CD4-positive, alpha-beta memory T cell (primary cell): ENCODE measurements at places on chromosomes 11 and 22. TPM values are rescaled to one million over a fixed set of nuclear protein-coding genes. Genes with fewer than 3 reads are reported as not detected.

DNA sequence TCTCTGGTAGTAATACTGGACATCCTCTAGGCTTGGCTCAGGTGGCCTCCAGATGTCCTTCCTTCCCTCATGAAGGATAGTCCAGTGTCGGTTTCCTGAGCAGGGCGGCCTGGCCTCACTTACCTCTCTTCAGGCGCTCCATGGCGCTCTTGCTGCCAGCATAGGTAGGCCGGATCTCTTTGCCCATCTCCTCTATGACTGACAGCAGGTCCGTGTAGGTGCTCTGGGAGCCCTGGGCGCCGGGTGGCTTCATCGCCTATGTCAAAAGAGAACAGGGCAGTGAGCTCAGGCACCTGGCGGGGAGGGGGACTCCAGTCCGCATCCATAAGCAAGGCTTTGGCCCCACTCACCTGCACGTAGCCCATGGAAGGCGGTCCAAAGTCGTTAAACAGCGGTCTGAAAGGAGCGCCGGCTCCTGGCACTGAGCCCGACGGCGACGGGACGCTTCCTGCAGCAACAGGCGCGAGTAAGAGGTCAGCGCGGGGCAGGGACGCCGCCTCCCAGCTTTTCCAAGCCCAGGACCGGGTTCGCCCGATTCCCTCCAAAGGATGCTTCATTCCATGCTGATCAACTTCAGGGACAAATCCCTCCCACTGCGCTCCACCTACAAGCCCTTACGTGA, 609 bp downstream of the CDK2AP2 start:
- no peaks in the 10 kb centered on the region for H3K27me3 ChIP-seq
- peak overlapping the region; percentile 79 for H3K4me3 ChIP-seq
- peaks cover 11% of the 10 kb centered on the region for H3K36me3 ChIP-seq
- H3K4me1 ChIP-seq, result peaks cover 48% of the 10 kb centered on the region

DNA sequence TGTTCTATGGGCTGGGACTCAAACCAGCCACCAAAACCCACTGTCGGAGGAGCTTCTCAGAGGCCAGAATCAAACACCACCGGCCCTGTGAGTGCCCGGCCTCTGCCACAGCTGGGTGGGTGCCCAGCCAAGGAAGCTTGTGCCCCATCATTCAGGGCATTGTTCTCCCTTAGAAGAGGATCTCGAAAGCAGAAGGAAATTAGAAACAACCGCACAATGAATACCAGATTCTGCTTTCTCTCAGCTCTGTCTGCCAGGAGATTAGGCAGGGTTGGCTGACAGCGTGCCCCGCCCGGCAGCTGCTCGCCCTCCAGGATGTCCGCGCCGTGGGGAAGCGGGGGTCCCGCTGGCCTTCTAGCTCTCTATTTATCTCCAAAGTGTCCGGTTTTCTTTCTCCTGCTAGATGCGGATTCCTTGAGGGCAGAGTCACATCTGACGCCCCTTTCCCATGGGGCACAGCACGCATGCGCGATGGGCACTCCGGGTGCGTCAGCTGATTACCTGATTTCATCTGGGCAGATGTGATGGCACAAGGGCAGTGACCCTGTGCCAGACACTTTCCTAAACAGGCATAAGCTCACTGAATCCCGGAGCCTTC, 25.5 kb downstream of the SCGB1A1 start:
- no peaks in the 10 kb centered on the region for H3K36me3 ChIP-seq
- H3K4me3 ChIP-seq, result no peak overlapping the region
- no peak for DNase-seq
- no peak overlapping the region for H3K27ac ChIP-seq

GRCh38 chr11:12800871-12801270, 126.7 kb downstream of the TEAD1 start:
- no peaks in the 10 kb centered on the region for H3K36me3 ChIP-seq
- DNase-seq, result no peak
- H3K4me1 ChIP-seq, result no peaks in the 10 kb centered on the region
- H3K27me3 ChIP-seq, result peaks cover 7% of the 10 kb centered on the region
- H3K27ac ChIP-seq, result no peak overlapping the region

FGF4 gene
- not detected for total RNA-seq

DCHS1 gene
- total RNA-seq, result 6.7 TPM

DNA sequence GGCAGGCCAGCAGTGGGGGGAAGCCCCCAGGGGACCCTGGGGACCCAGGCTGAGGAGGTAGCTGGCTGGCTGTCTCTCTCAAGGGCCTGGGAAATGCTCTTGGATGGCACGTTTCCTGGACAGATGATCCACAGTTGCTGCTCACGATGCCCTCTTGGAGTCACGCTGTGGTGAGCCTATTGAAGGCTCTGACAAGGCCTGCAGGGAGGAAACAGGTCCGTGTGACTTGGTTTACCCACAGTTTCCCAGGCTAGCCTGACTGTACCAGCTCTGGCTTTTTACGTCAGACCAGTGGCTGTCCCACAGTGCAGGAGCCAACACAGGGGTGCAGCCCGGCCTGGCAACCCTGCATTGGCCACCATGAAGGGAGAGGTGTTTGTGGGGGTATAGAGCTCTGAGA, 29.2 kb upstream of the PPARA start:
- no peak overlapping the region for H3K27ac ChIP-seq
- no peak overlapping the region for H3K4me3 ChIP-seq
- DNase-seq, result no peak
- H3K27me3 ChIP-seq, result no peaks in the 10 kb centered on the region
- H3K4me1 ChIP-seq, result peaks cover 4% of the 10 kb centered on the region

GRCh38 chr11:68379206-68379605, 66.8 kb downstream of the LRP5 start:
- no peak overlapping the region for H3K4me3 ChIP-seq
- no peaks in the 10 kb centered on the region for H3K4me1 ChIP-seq
- no peaks in the 10 kb centered on the region for H3K27me3 ChIP-seq
- no peak for DNase-seq
- no peak overlapping the region for H3K27ac ChIP-seq

GRCh38 chr11:8839957-8840945, 70.7 kb upstream of the AKIP1 start:
- no peaks in the 10 kb centered on the region for H3K4me1 ChIP-seq
- no peak overlapping the region for H3K27ac ChIP-seq
- no peaks in the 10 kb centered on the region for H3K27me3 ChIP-seq
- H3K4me3 ChIP-seq, result no peak overlapping the region

GRCh38 chr11:20824773-20825172, 155.4 kb downstream of the NELL1 start:
- H3K27ac ChIP-seq, result no peak overlapping the region
- H3K36me3 ChIP-seq, result no peaks in the 10 kb centered on the region
- DNase-seq, result no peak
- H3K4me3 ChIP-seq, result no peak overlapping the region

GRCh38 chr22:25564979-25565677, 653 bp downstream of the GRK3 start:
- no peaks in the 10 kb centered on the region for H3K36me3 ChIP-seq
- H3K27me3 ChIP-seq, result no peaks in the 10 kb centered on the region
- DNase-seq, result no peak

- DNase-seq, result no peak
- H3K27me3 ChIP-seq, result no peaks in the 10 kb centered on the region
- no peaks in the 10 kb centered on the region for H3K4me1 ChIP-seq
- no peak overlapping the region for H3K4me3 ChIP-seq
Measured at GRCh38 chr22:24367841-24368240, 59.6 kb upstream of the ADORA2A start.

RHOG gene
- total RNA-seq, result 99.4 TPM

GRCh38 chr11:65606876-65607613, 7.0 kb downstream of the MAP3K11 start:
- no peak overlapping the region for H3K27ac ChIP-seq
- no peak for DNase-seq
- H3K27me3 ChIP-seq, result no peaks in the 10 kb centered on the region
- peaks cover 26% of the 10 kb centered on the region for H3K4me1 ChIP-seq
- no peak overlapping the region for H3K4me3 ChIP-seq

GRCh38 chr11:6129635-6130034, 22.2 kb downstream of the OR56B4 start:
- no peak overlapping the region for H3K27ac ChIP-seq
- no peaks in the 10 kb centered on the region for H3K36me3 ChIP-seq
- no peaks in the 10 kb centered on the region for H3K4me1 ChIP-seq
- no peak overlapping the region for H3K4me3 ChIP-seq
- no peaks in the 10 kb centered on the region for H3K27me3 ChIP-seq
- no peak for DNase-seq

DNA sequence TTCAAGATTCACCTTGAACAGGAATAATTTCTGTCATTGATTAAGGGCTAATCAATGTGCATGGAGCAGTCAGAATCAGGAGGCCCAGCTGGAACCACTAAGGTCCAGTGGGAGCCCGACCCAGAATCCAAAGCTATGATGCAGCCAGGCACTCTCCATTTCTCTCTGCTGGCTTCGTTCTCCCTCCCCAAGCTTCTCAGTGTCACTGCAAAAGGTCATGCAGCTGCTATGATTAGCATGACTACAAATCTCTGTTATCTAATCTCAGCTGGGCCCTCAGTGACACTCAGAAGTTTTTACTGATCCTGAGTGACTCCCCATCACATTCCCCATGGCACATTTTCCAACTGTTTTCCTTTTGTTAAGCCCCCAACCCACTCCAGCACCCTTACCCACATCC, 31.1 kb upstream of the PRSS23 start:
- no peak for DNase-seq
- H3K27ac ChIP-seq, result no peak overlapping the region
- H3K4me3 ChIP-seq, result no peak overlapping the region
- no peaks in the 10 kb centered on the region for H3K27me3 ChIP-seq
- H3K4me1 ChIP-seq, result no peaks in the 10 kb centered on the region

ZP1 gene
- total RNA-seq, result 0.33 TPM

NNMT gene
- not detected for total RNA-seq

- no peaks in the 10 kb centered on the region for H3K27me3 ChIP-seq
- no peak overlapping the region for H3K4me3 ChIP-seq
- H3K27ac ChIP-seq, result no peak overlapping the region
- H3K4me1 ChIP-seq, result no peaks in the 10 kb centered on the region
- no peak for DNase-seq
Measured at GRCh38 chr11:110828086-110828485, 115.8 kb upstream of the ARHGAP20 start.

RASD2 gene
- not detected for total RNA-seq

TRIM29 gene
- not detected for total RNA-seq

GRCh38 chr11:102799681-102800340, 1.9 kb upstream of the MMP1 start:
- H3K27me3 ChIP-seq, result no peaks in the 10 kb centered on the region
- H3K27ac ChIP-seq, result no peak overlapping the region
- no peak overlapping the region for H3K4me3 ChIP-seq
- no peak for DNase-seq
- H3K4me1 ChIP-seq, result no peaks in the 10 kb centered on the region

- H3K27ac ChIP-seq, result no peak overlapping the region
- DNase-seq, result no peak
- no peaks in the 10 kb centered on the region for H3K36me3 ChIP-seq
- H3K4me1 ChIP-seq, result peaks cover 33% of the 10 kb centered on the region
- no peak overlapping the region for H3K4me3 ChIP-seq
Measured at GRCh38 chr22:37661160-37661924, 2.8 kb downstream of the PDXP start.

DNA sequence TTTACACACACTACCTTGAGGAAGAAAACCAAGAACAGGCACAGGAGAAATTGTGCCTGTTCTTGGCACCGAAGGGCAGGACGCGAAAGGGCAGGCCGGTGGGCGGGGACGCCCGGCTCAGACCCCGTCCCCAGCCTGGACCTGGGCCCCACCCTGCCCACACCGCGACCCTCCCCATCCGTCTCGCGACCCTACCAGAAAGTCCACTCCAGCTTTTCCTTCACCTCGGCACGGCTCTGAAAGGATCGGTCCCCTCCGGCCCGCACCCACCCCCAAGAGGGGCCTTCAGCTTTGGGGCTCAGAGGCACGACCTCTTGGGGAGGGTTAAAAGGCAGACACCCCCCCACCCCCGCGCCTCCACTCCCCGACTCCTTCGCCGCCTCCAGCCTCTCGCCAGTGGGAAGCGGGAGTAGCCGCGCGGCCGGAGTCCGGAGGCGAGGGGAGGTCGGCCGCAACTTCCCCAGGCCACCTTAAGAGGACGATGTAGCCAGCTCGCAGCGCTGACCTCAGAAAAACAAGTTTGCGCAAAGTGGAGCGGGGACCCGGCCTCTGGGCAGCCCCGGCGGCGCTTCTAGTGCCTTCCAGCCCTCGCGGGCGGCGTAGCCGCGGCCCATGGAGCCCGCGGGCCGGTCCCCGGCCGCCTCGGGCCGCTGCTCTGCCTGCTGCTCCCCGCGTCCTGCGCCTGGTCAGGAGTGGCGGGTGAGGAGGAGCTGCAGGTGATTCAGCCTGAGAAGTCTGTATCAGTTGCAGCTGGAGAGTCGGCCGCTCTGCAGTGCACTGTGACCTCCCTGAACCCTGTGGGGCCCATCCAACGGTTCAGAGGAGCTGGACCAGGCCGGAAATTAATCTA, 4.4 kb downstream of the SEC14L6 start:
- no peak overlapping the region for H3K27ac ChIP-seq
- DNase-seq, result no peak
- H3K4me1 ChIP-seq, result no peaks in the 10 kb centered on the region
- H3K27me3 ChIP-seq, result peaks cover 7% of the 10 kb centered on the region
- no peak overlapping the region for H3K4me3 ChIP-seq

- H3K27me3 ChIP-seq, result no peaks in the 10 kb centered on the region
- H3K36me3 ChIP-seq, result no peaks in the 10 kb centered on the region
- H3K4me1 ChIP-seq, result no peaks in the 10 kb centered on the region
Measured at GRCh38 chr11:19447150-19447566, 206.4 kb upstream of the E2F8 start.

GRCh38 chr22:36238373-36239149, 766 bp downstream of the APOL2 start:
- H3K36me3 ChIP-seq, result peaks cover 22% of the 10 kb centered on the region
- peak overlapping the region; percentile 81 for H3K27ac ChIP-seq
- peak overlapping the region; percentile 59 for H3K4me3 ChIP-seq
- H3K4me1 ChIP-seq, result peaks cover 46% of the 10 kb centered on the region
- no peaks in the 10 kb centered on the region for H3K27me3 ChIP-seq

OTOG gene
- not detected for total RNA-seq

OR4A47 gene
- total RNA-seq, result not detected

DNA sequence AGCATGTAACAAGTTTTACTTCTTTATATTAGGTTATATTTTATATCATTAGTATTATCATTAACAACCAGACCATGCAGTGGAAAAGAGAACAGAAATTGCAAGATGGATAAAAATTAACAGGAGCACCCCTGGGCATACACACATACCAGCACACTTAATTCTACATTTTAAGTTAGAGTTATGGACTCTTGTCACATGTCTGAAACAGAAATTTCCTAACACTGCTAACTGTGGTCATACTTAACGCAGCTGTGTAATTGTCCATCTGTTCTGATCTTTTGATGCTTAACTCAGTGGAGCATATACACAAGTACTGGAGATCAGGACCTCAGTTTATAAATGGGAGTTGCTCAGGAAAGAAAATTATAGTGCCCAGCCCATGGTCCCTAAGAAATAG, 358 bp downstream of the OR52H1 start:
- H3K27me3 ChIP-seq, result no peaks in the 10 kb centered on the region
- no peaks in the 10 kb centered on the region for H3K4me1 ChIP-seq
- no peaks in the 10 kb centered on the region for H3K36me3 ChIP-seq
- no peak overlapping the region for H3K27ac ChIP-seq
- no peak for DNase-seq
- H3K4me3 ChIP-seq, result no peak overlapping the region

GRCh38 chr11:45108070-45109064, 38.1 kb upstream of the PRDM11 start:
- no peak for DNase-seq
- H3K4me1 ChIP-seq, result peaks cover under 1% of the 10 kb centered on the region
- H3K36me3 ChIP-seq, result no peaks in the 10 kb centered on the region
- H3K4me3 ChIP-seq, result no peak overlapping the region

GRCh38 chr11:24391167-24391566, 105.7 kb upstream of the LUZP2 start:
- H3K36me3 ChIP-seq, result no peaks in the 10 kb centered on the region
- no peaks in the 10 kb centered on the region for H3K27me3 ChIP-seq
- no peak for DNase-seq
- H3K27ac ChIP-seq, result no peak overlapping the region
- H3K4me1 ChIP-seq, result no peaks in the 10 kb centered on the region
